ENCODE measurements at places on chromosomes 11 and 22.

DNA sequence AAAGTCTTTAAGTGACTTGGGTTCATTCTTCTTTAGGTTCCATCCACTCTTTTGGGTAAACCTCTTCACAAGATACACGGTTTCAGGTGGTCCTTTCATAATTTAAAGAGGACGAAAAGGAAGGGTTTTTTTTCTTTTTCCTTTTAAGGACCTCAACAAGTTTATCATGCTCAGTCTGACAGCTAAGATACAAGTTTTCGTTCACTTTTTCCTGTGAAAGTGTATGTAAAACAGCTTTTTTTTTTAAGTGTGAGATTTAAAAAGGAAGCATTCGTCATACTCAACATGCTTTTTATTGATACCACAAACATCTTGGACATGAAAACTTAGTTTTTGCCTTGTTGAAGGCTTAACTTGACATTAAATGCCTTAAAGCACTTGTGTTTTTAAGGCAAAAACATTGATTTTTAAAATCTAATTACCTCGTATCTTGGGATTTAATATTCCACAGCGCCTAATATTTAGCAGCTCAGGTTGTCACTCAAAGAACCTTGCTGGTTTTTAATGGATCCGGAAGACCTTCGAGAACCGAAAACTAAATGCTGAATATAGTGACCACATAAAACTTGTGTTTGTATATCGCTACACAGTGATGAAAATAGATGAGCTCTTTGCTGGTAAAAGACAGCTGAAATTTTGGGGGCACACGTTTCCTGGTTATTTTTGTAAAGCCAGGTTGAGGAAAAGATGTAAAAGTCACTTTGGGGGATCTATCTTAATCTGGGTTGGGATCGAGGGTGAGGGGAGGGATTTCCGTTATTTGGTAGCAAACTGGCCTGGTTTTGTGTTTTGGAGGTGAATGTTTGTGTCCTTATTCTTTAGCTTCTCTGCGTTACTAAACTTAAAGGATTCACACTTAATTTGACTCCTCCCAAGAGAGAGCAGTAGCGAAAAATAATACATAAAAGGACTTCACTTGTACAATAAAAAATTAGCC lies 2.3 kb downstream of the PCF11 start:
- DNase-seq: no peak

DNA sequence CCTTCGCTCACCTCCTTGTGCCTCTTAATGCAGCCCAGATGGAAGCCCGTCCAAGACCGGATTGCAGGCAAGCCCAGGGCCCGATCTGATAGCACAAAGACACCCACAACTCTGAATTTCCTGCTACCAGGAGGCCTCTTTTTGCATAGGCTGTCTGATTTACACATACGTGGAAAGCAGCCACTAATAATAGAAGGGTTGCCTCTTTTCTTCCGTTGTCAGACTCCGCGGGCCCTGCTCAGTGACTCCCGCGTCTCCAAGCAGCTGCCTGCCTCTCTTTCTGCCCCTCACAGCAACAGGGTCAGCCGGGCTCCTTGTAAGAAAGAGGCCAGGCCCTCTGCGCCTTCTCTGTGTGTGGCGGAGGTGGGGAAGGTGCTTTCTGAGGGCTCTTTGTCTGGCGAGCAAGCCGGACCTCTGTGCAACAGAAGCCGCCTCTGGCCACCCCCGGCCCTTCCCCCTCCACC lies 26.7 kb downstream of the FLI1 start:
- no peak for DNase-seq

GRCh38 chr11:93917673-93918072 lies 67.3 kb upstream of the VSTM5 start:
- no peak for DNase-seq

GRCh38 chr11:68146010-68146540 lies 24.9 kb upstream of the CHKA start:
- DNase-seq: no peak

- DNase-seq: no peak
Observed at GRCh38 chr11:61693922-61694601, 13.9 kb downstream of the DAGLA start.

GRCh38 chr11:64677441-64678023 lies 45.5 kb downstream of the NRXN2 start:
- no peak for DNase-seq

DNA sequence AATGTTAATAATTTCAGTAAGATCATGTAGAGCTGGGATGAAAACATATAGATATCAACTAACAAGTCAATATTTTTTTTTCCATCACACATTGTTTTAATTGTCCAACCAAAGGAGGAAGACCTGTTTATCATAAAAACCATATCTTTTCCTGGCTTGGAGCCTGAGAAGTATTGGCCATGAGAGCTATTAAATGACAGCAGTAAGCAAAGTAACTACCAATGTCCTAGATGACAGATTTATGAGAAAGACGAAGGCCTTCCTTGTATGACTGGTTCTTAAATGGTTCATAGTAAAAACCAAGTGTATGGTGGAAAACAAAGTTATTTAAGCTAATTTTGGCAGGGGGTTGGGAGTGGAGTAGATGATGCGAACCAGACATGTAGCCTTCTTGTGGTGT lies 1147.1 kb upstream of the TENM4 start:
- DNase-seq: no peak

DNA sequence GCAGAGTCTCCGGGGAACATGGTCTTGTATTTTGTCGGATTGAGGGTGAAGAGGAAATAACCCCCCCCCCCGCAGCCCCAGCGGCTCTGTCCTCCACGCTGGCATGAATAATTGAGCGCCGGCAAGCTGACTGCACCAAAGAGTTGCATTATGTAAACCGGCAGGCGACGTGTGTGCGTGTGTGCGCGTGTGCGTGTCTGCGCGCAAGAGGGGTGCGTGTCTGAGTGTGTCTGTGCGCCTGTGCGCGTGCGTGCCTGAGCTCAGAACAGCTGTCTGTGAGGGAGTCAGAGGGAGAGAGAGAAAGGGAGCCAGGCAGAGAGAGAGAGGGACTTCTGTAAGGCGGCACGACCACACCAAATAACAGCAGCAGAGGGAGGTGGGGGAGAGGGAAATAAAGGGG lies 94.4 kb downstream of the SCN3B start:
- no peak for DNase-seq

DNA sequence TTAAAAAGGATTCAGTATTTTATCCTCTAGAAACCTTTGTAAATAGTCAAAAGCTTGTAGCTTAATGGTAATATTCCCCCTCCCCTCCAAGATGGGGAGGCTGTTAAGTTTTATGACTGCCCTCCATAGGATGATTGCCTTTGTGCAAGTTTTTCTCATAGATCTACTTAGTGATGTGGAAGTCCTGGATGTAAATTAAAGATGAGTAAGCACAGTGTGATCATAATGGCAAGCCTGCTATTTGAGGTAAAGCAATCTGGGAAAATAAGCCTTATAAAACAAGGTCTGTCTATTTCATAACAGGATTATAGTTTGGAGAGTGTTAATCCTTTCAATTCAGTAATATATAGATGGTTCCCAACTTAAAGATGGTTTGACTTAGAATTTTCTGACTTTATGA lies 216.3 kb downstream of the DDX10 start:
- no peak for DNase-seq

- no peak for DNase-seq
Observed at GRCh38 chr22:30240541-30241417, 5.8 kb downstream of the LIF start.

DNA sequence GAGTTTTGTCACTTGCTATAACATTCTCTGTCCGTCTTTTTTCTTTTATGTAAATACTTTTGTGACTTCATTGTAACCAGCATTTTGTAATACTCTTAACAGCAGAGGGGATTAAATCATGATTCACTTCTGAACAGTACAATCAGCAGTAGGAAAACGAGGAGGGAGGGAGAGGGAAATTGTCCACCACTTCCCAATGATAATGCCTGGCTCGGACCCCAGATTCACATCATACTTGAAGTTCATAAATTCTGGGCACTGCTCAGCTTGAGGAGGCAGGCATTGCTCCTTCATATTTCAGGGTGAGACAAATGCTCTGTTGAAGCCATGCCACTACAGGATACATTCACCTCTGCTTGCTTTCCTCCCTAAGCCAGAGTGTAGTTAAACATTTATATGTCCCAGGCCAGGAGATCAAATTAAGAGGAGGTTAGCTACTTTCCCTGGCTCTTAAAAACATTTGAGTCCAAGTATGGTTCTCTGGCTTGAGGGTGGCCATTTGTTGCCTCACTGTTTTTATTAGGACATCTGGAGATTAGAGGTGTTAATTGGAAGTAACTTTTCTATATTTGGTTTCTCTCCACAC lies 129.0 kb upstream of the LDLRAD3 start:
- DNase-seq: no peak

DNA sequence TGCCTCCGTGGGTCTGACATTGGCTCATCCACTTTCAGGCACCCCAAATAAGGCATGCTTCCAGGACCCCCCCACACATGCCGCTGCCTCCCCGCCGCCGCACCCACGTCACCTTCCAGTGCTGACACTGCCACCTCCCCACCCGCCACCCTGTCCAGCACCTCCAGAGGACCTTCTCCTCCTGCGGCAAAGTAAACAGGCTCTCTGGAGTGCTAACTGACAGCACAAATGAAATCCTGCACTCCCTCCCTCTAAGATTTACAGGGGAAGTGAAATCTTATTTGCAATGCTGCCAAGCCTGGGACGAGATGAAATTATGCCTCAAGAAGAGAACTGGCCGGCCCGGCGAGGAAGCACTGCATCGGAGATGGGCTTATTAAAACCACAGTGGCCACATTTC lies 35.3 kb downstream of the MACROD1 start:
- DNase-seq: no peak

DNA sequence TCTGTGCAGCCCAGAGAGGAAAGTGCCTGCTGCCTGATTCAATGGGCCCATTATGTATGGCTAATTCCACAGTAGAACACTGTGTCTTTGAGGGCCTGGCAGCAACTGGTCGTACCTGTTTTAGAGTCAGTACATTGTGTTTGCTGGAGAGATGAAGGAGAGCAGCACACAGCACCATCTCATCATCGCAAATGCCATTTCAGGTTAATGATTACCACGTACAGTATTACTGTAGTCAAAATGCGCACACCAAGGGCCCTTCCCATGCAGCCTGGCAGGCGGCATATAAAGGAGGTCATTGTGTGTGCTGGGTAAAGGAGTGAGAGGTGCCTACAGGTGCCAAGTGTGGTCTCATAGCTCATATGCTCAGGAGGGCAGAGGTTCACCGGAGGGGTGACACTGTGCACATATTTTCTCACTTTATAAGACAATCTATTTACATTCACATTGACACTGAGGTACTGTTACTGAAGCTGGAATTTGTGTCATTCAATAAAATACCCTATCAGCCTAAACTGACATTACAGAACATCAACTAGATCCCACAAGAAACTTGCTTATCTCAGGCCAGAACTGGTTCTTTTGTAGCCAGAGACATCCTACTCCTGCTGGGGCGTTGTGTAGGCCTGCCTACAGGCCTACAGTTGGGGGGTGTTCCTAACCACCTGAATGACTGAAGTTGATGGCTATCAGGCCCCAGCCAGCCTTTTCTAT lies 90.4 kb downstream of the APIP start:
- DNase-seq: no peak

DNA sequence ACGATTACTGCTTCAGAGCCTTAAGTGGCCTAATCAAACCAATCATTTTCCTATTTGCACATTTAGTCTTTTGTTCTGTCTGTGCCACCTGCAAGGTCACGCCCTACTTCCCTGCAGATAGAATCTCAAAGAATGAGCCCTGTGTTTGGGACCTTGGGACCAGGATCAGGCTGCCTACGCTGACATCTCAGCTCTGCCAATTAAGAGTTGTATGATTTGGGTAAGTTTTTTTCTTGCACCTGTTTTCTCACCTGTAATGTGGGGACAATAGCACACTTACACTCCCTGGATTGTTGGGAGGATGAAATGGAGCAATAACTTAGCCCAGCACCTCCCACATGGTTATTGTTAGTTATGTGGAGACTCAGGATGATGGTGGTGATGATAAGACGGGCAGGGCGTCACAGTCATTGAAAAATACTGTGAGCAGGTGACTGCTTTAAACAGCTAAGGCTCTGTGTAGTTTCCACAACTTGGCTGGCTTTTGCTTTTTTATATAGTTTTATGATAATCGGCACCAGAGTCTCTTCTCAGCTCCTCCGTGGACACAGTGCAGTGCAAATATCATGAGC lies 155.0 kb downstream of the ADAMTS15 start:
- no peak for DNase-seq

- DNase-seq: no peak
Observed at GRCh38 chr22:27745154-27745553, 56.4 kb downstream of the MN1 start.

GRCh38 chr11:36333897-36334296 lies 37.8 kb downstream of the PRR5L start:
- DNase-seq: no peak

- no peak for DNase-seq
Observed at GRCh38 chr11:70028147-70028855, 49.8 kb upstream of the ANO1 start.

DNA sequence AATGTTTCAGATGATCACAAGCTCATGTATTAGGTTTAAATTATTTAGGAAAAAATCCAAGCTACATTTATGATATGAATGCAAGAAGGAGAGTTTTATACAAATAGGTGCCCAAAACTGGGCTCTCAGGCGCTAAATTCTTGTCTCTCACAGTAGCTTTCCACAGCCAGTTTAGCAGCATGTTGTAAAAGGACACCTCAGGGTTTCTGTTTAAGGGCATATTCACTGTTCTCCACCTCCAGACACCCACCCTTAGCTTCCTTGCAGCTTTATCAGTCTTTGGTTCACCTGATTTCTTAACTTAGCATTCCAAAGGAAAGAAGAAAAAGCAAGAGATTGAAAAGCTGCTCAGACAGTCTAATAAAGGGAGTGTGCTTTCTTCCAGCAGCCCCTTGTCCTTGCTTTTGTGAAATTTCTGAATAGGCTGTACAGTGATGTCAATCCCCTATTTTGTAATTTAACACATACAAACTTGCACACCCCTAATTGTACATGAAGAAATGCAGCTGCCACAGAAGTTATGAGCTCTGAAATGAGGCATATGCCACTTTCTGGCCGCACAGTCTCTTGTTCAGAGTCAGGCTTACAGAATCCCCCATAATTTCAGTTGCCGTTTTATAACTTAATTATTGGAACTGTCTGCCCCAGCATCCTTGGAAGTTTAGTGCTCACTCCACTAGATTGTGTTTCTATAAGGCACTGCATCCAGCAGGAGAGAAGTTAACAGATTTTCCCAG lies 262.1 kb downstream of the DDX10 start:
- no peak for DNase-seq

DNA sequence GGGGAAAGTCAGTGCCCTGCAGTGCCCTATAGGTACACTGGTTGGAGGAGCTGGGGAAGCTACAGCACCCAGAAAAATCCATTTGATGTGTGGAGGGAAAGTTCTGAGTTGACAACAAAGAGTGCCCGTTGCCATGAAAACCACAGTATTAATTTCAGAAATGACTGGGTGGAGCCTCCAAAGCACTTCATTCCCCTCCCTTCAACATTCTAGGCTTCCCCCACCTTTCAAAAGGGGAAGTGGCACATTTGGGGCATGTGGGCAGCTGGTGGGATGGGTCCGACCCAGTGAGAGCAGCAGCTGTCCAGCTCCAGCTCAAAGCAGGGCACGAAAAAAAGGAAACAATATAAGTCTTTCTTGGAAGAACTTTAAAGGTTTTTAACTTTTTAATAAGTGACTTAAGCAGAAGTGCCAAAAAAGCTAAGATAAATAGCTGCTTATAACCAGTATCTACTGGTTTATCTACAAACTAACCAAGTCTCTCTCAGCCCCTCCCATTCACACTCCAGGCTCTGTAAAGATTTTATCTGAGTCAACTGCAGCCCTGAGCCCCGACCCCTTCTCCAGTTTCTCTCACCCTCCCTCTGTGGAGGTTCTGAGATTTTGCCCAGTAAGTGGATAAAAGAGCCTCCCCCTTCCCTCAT lies 9.0 kb upstream of the AHNAK start:
- no peak for DNase-seq

GRCh38 chr11:34620820-34621792 lies at the start of gene EHF:
Gene EHF, plus strand, starts transcription at chr11:34621093. Its CDS starts 21,538 bp downstream, at chr11:34642631.
- DNase-seq: no peak

GRCh38 chr11:14237444-14237961 lies 121.5 kb downstream of the RRAS2 start:
- no peak for DNase-seq

Measured in stimulated activated CD4-positive, alpha-beta T cell treated with anti-CD3 and anti-CD28 coated beads, Interleukin-15, amount 100 ng/mL, for 1 hour (primary cell).